ENCODE measurements at places on chromosomes 1 and 21. TPM values are rescaled to one million over a fixed set of nuclear protein-coding genes. Genes with fewer than 3 reads are reported as not detected.

DNA sequence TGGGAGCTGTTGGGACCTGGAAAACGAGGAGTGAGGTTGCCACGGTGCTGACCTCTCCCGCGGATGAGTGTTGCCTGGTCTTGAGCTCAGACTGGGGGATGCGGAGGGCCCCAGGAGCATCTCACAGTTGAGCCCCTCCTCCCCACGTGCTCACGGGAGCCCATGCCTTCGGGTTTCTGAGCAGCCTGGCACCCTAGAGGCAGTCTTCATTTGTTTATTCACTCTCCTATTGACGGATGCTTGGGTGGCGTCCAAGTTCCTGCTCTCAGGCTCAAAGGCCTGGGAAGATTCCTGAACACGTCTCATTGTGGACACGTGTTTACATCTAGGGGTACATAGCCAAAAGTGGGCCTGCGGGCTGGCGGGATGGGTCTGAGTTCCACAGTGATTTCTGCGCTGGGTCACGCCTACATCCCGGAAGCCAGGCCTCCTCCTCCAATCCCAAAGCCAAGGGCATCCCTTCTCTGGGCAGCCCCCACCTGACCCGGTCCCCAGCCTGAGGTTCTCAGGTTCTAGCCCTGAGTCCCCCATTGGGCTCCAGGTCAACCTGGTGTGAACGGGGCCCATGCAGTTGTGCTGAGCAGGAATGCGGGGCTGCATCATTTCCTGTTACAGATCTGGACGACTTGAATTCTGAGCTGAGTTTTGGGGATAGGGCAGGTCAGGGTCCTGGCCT, 14.7 kb downstream of the WNT3A start:
- DNase-seq: no peak

DNA sequence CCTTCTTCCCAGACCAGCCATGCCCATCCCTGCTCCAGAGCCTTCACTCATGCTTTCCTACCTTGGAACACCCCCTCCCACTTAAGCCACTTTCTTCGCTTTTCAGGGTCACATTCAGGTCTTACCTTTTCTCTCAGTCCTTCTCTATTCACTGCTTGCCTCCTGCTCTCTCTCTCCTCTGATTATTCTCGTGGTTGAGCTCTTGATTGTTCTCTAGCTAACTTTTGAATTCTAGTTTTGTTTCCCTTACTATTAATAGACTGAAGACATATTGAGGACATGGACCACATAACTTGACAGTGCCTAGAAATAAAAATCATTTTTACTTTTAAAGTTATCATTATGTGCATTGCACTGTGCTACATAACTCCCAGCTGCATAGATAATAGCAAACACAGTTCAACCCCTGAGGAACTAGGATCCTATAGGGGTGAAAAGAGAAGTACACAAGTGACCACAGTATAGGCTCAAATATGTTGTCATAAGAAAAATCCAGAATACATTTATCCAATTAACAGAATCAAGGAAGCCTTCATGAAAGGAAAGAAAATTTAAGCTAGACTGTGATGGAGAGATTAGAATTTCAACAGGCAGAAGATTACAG, 21.5 kb downstream of the INSL5 start:
- no peak for DNase-seq

- no peak for DNase-seq
Measured at GRCh38 chr1:203162403-203162802, 13.2 kb downstream of the MYBPH start.

- no peak for DNase-seq
Measured at GRCh38 chr1:194081444-194081843, 895.0 kb upstream of the B3GALT2 start.

Gene BEST4
- not detected for total RNA-seq

Gene KCNT2
- 1.0 TPM for total RNA-seq

Gene OR2T29
- not detected for total RNA-seq

Gene SH2D2A
- total RNA-seq: 0.51 TPM

Measured in Daoy (cell line).